H1 (cell line): ENCODE measurements at places on chromosomes 12 and 14.

- DNase-seq = no peak
Observed at GRCh38 chr14:54275997-54276725, 120.6 kb upstream of the CDKN3 start.

- DNase-seq = no peak
Observed at GRCh38 chr12:69238589-69239351, 599 bp upstream of the CPSF6 start.

DNA sequence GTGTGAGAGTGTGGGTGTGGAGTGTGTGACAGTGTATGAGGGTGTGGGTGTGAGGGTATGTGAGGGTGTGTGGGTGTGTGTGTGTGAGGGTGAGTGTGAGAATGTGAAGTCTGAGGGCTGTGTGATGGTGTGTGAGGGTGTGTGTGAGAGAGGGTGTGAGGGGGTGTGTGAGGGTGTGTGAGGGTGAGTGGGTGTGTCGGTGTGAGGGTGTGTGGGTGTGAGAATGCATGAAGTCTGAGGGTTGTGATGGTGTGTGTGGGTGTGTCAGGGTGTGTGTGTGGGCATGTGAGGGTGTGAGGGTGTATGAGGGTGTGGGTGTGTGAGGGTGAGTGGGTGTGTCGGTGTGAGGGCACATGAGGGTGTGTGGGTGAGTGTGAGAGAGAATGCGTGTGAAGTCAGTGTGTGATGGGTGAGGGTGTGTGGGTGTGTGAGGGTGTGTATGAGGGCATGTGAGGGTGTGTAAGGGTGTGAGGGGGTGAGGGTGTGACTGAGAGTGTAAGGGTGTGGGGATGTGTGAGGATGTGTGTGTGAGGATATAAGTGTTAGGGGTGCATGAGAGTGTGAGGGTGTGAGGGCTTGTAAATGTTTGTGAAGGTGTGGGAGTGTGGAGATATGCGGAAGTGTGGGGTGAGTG lies 36.4 kb downstream of the TMEM121 start:
- DNase-seq = no peak

GRCh38 chr14:69002069-69002468 lies 23.0 kb upstream of the ACTN1 start:
- no peak for DNase-seq

- DNase-seq = no peak
Observed at GRCh38 chr12:32170437-32170998, 63.9 kb downstream of the BICD1 start.

DNA sequence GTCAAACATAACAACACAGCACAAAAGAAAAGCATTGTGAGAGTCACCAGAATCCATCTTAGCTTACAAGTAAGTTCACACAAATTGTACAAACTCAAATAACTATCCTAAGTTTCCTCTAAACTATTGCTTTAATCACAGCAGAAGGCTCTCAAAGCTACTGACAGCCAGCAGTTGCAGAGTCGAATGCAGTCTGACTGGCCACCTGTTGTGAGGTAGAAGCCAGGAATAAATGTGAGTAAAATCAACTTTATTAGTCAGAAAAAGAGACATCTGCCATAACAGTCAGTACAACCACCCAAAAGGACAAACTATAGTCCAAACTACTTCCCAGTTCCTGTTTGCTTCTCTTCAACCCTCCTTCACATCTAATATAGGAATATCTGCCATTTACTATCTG lies 231.7 kb upstream of the USP15 start:
- DNase-seq = no peak

GRCh38 chr12:124395284-124395752 lies 100.4 kb downstream of the RFLNA start:
- no peak for DNase-seq

DNA sequence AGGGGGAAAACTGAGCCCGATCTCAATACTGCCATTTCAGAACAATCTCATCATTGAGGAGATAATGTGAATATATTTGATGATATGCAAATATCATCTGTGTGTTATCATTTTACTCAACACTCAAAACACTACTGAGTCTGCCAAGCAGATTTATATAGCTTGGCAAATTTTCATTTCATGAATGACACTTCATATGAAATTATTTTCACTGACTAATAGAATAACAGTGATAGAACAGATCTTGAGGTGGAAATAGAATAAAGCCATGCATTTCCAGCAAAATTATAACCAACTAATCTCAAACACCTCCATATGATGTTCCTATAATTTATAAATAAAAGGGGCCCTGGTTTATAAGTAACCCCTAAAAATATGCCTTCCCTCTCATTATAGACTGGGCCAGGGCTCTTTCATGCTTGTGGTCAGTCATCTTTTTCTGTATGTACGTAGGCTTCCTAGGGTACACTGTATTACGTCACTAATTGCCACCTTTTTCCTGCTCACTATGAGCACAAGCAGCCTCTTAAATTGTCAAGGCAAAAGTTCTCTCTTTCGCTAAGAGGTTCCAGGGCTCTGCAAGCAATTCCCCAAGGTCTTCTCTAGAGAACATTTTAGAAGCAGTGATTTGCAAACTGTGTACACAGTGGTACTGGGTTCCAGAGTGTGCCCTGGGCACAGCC lies 197.1 kb upstream of the FOXN3 start:
- no peak for DNase-seq

- no peak for DNase-seq
Observed at GRCh38 chr14:85060121-85060520, 469.8 kb upstream of the FLRT2 start.

DNA sequence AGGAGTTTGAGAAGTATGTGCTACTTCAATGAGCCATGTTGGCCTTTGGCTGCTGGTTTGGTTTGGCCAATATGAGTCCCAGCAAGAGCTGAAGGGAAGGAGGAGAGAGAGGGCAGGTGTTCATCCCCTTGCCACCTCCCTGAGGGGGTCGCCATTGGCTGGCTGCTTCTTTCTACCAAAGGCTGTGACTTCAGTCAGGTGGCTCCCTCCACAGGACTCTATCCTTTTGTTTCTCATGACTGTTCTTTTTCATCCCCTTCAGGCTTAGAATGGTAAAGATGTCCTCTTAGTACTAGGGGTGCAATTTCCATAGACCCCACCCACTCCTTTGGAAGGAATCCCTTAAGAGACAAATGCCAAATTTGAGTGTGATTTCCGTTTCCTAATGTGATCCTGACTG lies 31.2 kb upstream of the OTOGL start:
- peak; percentile 59 for DNase-seq

DNA sequence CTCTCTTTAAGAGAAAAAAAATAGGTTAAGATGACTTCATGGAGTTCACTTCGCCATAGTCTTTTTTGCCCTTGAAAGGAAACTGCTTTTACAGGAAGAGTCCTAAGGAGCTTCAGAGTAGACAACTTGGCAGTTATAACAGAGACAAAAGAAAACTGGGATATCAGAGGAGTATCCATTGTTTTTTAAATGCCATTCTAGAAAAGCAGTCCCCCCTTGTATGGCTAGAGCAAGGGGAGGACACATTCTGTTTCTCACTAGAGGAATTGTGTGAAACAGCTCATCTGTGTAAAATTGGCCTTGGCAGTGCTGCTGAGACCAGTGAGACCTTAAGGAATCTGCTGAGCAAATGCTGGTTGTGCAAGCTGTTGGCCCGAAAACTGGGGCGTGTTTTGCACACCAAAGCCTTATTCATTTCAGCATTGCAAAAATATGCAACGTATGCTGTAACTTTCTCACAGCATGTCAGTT lies 128.0 kb downstream of the GPR135 start:
- DNase-seq = no peak

DNA sequence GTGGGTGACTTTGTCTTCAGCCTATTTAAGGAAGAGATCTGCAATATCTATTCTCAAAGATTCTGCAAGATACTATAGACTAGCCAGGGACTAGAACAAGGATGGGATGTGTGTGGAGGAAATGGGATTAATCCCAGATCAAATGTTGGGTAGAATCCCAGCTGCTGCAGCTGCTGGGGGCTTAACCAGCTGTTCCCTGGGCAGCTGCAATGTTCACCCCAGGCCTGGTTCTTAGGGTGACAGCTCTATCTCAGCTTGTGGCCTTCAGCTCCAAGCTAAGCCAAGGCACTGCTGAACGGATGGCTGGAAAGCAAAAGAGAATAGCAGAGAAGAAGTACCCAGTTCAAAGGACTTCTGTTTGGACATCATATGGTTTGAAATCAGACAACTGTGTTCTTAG lies 10.0 kb upstream of the RHEBL1 start:
- DNase-seq = no peak

DNA sequence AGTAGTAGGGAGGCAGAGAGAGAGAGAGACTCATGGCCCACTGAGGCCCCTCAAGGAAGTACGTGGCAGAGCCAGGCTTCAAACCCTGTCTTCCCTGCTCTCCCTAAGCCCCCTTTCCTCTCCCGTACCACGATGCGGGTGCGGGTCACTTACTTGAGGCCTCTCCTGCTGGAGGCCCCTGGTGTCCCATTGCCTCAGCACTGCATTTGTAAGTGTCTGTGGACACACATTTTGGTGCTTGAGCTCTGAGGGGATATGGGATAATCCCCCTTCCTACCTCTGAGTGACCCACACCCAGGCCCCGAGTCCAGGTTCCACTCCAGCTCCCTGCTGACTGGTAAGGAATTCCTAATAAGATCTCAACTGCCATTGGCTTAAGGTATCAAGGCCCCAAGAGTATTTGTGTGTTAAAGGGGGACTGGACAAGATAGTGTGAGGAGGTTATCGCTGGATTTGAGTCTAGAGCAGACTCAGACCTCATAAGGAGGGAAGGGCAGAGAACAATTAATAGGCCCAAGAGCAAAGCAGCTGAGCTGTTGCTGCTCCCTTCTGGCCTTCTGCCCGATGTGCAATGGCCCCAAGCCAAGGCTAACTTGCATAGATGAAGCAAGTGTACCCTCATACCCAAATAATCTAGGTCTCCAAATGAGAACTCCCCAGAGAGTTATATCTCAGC lies 71.9 kb downstream of the CRACR2A start:
- peak; percentile 41 for DNase-seq

DNA sequence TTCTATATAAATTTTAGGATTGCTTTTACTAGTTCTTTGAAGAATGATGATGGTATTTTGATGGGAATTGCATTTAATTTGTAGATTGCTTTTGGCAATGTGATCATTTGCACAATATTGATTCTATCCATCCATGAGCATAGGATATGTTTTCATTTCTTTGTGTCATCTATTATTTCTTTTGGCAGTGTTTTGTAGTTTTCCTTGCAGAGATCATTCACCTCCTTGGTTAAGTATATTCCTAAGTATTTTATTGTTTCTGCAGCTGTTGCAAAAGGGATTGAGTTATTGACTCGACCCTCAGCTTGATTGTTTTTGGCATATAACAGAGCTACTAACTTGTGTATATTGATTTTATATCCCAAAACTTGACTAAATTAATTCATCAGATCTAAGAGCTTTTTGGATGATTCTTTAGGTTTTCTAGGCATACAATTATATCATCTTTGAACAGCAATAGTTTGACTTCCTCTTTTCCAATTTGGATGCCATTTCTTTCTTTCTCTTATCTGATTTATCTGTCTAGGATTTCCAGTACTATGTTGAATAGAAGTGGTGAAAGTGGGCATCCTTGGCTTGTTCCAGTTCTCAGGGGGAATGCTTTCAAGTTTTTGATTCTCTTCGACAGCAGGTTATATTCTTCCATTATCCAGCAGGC lies 668.1 kb downstream of the SLC16A7 start:
- no peak for DNase-seq

DNA sequence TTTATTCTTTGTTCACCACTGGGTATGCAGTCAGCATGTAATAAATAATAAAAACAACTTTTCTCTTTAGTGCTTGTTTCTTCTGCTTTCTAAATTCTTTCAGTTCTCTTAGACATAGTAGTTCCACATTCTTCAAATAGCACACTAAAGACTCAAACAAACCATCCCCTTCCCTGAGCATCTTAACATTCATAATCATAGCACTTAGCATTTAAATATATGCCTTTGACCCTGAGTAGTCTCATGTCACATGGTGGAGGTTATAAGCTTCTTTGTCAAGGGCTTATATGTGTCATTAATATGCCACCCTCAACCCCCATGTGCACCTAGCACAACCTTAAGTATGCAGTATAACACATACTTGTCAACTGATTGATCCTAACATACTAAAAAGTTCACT lies 212.7 kb downstream of the PHLDA1 start:
- DNase-seq = no peak

GRCh38 chr12:65791400-65791799 lies 32.9 kb upstream of the HMGA2 start:
- no peak for DNase-seq

GRCh38 chr12:12723681-12724420 lies 6.7 kb downstream of the CDKN1B start:
- DNase-seq = peak; percentile 71
